CD4-positive, alpha-beta memory T cell (primary cell): ENCODE measurements at places on chromosomes 7 and 10.

DNA sequence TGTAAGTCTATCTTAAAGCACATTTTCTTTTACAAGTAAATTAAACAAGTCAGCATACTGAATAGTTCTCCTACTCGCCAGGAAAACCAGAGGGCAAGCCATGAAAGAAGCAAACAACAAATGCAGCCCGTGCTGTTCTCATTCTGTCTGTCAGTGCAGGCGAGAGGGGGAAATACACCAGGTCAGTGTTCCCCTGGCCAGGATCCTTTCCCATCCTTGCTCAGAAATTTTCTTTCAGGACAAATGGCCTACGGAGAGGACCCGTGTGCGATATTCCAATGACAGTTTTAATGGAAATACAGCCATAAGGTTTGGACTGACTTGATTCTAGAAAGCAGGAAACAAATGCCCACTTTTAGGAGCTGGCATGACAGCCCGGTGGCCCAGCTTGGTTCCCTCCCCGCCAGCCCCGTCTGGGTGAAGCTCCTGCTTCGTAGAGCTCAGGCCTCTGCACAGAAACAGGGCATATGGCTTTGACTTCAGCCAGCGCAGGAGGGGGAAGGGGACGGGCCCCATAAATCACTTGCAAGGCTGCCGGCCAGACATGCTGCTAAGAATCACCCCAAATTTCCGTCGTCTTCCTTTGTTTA lies 67.8 kb downstream of the FRMD4A start:
- H3K27ac ChIP-seq: no peak overlapping the region
- no peaks in the 10 kb centered on the region for H3K27me3 ChIP-seq
- H3K4me3 ChIP-seq: no peak overlapping the region
- H3K4me1 ChIP-seq: no peaks in the 10 kb centered on the region
- no peak for DNase-seq

GRCh38 chr10:987870-988666 lies at the start of gene GTPBP4:
Gene GTPBP4, plus strand, starts transcription at chr10:988434. Its CDS starts 46 bp downstream, at chr10:988480.
- peaks cover 30% of the 10 kb centered on the region for H3K4me1 ChIP-seq
- peaks cover 8% of the 10 kb centered on the region for H3K36me3 ChIP-seq
- H3K27ac ChIP-seq: peak within 1 kb of the TSS; percentile 83
- no peaks in the 10 kb centered on the region for H3K27me3 ChIP-seq
- H3K4me3 ChIP-seq: peak within 1 kb of the TSS; percentile 82

DNA sequence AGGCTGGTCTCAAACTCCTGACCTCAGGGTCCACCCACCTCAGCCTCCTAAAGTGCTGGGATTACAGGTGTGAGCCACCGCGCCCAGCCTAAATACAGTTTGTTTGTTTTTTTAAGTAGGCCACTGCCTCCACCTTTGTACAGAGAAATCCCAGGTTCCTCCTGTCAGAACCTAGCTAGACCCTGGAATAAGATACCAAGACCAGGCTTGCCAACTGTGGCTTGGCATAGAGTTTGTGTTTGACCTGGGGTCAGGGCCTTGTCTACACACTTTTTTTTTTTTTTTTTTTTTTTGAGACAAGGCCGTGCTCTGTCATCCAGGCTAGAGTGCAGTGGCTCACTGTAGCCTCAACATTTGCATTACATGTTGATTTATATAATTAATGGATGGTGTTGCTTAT lies 34.3 kb upstream of the DNAH11 start:
- no peak overlapping the region for H3K4me3 ChIP-seq
- H3K27ac ChIP-seq: no peak overlapping the region
- DNase-seq: no peak
- peaks cover 13% of the 10 kb centered on the region for H3K36me3 ChIP-seq
- no peaks in the 10 kb centered on the region for H3K27me3 ChIP-seq

GRCh38 chr7:64463636-64464375 lies 99.1 kb downstream of the ZNF680 start:
- peak; percentile 67 for DNase-seq
- no peak overlapping the region for H3K27ac ChIP-seq
- no peaks in the 10 kb centered on the region for H3K4me1 ChIP-seq
- no peaks in the 10 kb centered on the region for H3K27me3 ChIP-seq

GRCh38 chr7:150879345-150879744 lies 27.0 kb downstream of the AOC1 start:
- no peaks in the 10 kb centered on the region for H3K27me3 ChIP-seq
- DNase-seq: no peak
- no peak overlapping the region for H3K27ac ChIP-seq
- H3K4me3 ChIP-seq: no peak overlapping the region

DNA sequence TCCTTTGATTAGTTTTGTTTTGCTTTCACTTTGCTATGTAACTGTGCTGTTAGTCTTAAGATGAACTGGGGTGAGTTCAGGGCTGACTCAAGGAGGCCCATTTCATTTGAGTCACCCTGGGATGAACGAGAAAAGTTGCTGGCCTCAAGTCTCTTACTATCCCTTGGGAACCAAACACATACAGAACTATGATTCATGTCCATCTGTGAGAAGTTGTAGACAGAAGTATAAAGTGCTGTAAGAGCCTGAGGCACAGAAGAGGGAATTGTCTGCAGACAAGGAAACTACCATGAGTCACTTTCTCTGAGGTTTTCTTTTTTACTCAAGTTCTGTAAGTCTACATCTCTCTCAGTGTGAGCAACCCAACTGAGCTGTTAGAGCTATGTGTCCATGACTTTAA lies 179.8 kb upstream of the CSTF2T start:
- H3K36me3 ChIP-seq: no peaks in the 10 kb centered on the region
- DNase-seq: no peak
- H3K27ac ChIP-seq: no peak overlapping the region
- H3K4me3 ChIP-seq: no peak overlapping the region

DNA sequence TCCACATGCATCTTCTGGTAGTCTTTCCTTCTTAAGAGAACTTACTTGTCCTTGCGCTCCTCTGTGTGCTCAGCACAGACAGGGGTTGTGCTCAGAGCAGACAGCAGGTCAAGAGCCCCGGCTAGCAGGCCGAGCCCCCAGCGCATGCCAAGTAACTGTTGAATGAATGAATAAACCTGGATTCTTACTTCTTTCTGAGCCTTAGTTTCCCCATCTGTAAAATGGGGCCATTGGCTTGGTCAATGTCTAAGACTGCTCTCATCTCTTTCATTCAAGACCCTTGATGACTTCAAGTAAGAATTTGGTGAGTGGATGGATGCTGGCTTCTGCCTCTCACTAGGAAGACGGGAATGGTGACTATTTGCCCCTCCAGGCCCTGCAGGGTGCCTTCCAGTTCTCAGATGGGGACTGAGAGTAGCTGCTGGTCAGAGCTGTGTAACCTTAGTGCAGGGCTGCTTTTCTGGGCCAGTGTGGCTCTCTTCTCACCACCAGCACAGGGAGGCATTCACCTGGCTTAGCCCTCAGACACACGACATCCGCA lies 78.1 kb downstream of the CDH23 start:
- no peaks in the 10 kb centered on the region for H3K27me3 ChIP-seq
- H3K4me1 ChIP-seq: no peaks in the 10 kb centered on the region
- no peak overlapping the region for H3K4me3 ChIP-seq
- no peak for DNase-seq
- H3K36me3 ChIP-seq: no peaks in the 10 kb centered on the region

- no peak overlapping the region for H3K4me3 ChIP-seq
- H3K27ac ChIP-seq: no peak overlapping the region
- H3K36me3 ChIP-seq: no peaks in the 10 kb centered on the region
Observed at GRCh38 chr7:98056580-98056979, 50.1 kb upstream of the LMTK2 start.

DNA sequence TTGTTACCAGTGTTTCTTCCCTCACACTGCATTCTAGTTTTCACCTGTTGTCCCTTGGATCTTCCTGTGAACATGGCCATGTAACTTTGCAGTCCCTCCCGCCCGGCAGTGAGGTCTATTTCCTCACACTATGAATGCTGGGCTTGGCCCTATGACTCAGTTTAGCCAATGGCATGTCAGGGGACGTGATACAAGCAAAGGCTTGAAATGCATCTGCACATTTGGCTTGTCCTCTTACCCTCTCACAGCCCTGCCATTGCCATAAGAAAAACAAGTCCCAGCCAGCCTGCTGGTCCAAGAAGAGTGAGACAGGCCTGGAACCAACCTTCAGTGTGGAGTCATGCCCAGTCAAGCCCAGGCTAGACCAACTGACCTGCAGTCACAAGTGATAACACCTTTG lies 17.1 kb upstream of the EZH2 start:
- DNase-seq: no peak
- H3K4me1 ChIP-seq: no peaks in the 10 kb centered on the region
- H3K27me3 ChIP-seq: no peaks in the 10 kb centered on the region
- no peak overlapping the region for H3K27ac ChIP-seq
- no peak overlapping the region for H3K4me3 ChIP-seq
